ENCODE measurements at places on chromosomes 3 and 15. TPM values are rescaled to one million over a fixed set of nuclear protein-coding genes. Genes with fewer than 3 reads are reported as not detected.

Gene LEO1
- 22.6 TPM for total RNA-seq

Gene SLC9A9
- 1.3 TPM for total RNA-seq

Gene HCN4
- total RNA-seq, result not detected

Gene SUSD5
- total RNA-seq, result 15.3 TPM

All from endothelial cell of umbilical vein (primary cell).